ENCODE measurements at places on chromosomes 12 and 14. TPM values are rescaled to one million over a fixed set of nuclear protein-coding genes. Genes with fewer than 3 reads are reported as not detected.

DDX47 gene
- 94.0 TPM for total RNA-seq

KRT75 gene
- total RNA-seq = not detected

SYNDIG1L gene
- total RNA-seq = not detected

DNA sequence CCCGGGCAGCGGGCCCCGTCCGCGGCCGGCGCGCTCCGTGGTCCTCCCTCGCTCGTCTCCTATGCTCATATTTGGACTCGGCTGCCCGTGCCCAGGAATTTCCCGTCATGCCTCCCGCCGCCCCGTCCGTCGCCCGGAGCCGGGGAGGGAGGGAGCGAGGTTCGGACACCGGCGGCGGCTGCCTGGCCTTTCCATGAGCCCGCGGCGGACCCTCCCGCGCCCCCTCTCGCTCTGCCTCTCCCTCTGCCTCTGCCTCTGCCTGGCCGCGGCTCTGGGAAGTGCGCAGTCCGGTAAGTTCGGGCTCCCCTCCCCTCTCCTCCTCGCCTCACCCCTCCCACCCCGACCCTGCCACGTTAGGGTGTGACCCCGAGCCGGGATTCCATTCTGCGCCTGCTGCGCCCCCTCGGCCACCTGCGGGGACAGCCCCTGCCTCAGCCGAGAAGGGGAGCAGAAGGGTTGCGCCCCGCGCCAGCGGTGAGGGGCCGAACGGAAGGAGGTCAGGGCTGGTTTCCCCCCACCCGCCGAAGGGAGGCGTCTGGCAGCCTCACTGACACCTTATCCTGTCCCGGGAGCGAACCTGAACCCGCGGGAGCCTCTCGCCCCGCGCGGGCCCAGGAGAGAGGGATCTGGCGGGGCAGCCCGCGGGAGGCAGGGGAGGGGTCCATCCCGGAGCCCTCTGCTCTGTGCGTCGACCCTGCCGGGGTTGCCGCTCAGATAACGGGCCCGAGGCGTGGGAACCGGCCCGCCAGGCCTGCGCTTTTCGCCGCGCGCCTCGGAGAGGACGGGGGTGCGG lies at the start of gene MSRB3:
TSS of gene MSRB3 (plus strand) at position 108 of the 793 bp plus-strand sequence. CDS start 29,897 bp downstream, outside the sequence.
- no peaks in the 10 kb centered on the region for H3K4me1 ChIP-seq
- H3K27me3 ChIP-seq = peaks cover 7% of the 10 kb centered on the region
- H3K27ac ChIP-seq = no peak within 1 kb of the TSS

SLC6A12 gene
- not detected for total RNA-seq

ETFBKMT gene
- 1.4 TPM for total RNA-seq

AKAP3 gene
- 1.5 TPM for total RNA-seq

CDKL1 gene
- 10.6 TPM for total RNA-seq

- no peaks in the 10 kb centered on the region for H3K27me3 ChIP-seq
- H3K36me3 ChIP-seq = no peaks in the 10 kb centered on the region
- DNase-seq = no peak
- H3K4me1 ChIP-seq = no peaks in the 10 kb centered on the region
- no peak overlapping the region for H3K4me3 ChIP-seq
Measured at GRCh38 chr14:48954446-48954845, 631.7 kb downstream of the RPS29 start.

M6PR gene
- 135 TPM for total RNA-seq

IL23A gene
- total RNA-seq = 4.7 TPM

OXA1L gene
- 156 TPM for total RNA-seq

DNA sequence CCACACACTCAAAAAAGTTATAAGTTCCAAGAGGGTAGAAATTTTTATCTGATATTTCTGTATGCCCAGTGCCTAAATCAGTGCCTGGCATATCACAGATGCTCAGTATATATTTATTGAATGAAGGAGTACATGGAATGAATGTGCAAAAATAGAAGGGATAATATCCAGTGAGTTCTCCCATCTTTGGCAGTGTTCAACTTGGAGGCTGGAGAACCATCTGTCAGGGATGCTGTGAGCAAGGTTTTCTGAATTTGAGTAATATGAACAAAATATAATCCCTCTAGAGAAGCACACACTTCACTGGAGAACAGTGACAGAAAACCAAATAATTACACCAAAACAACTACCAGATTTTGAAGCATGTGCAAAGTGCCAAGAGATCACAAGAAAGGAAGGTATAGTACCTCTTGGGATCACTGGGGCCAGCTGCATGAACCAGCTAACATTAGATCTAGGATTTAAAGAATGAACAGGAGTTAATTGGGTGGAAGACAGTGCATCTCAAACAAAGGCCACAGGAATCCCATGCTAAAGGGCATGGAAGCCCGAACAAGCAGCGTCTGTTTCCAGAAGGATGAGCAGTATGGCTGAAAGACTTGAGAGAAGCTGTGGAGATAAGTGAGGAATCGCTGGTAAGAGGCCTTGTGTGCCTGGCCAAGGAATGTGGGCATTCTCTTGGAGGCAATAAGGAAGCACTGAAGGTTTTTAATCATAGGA lies 11.5 kb downstream of the SLC8A3 start:
- no peak overlapping the region for H3K4me3 ChIP-seq
- H3K36me3 ChIP-seq = no peaks in the 10 kb centered on the region
- H3K4me1 ChIP-seq = no peaks in the 10 kb centered on the region
- DNase-seq = no peak
- no peak overlapping the region for H3K27ac ChIP-seq

DNA sequence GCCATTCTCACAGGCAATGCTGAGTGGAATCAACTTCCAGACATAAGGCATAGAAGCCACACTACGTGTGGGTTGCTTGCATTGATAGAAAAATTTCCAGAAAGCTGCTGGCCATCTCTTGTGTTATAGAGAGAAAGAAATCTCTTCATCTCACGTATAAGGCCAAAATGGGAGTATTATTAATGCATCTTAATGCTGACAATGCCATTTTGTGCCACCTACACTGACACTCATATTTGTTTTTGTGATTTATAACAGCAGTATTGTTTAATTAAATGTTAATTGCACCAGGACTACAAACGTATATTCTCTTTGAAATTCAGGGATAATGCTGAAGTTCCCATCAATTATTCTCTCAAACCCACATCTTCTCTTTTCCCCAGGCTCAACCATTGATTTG lies 56.1 kb upstream of the TMEM132D start:
- H3K4me3 ChIP-seq = no peak overlapping the region
- no peaks in the 10 kb centered on the region for H3K4me1 ChIP-seq
- no peaks in the 10 kb centered on the region for H3K36me3 ChIP-seq
- no peak overlapping the region for H3K27ac ChIP-seq
- DNase-seq = no peak

GRCh38 chr12:130286041-130286440 lies 51.6 kb upstream of the PIWIL1 start:
- H3K27ac ChIP-seq = no peak overlapping the region
- no peak for DNase-seq
- no peaks in the 10 kb centered on the region for H3K36me3 ChIP-seq
- no peaks in the 10 kb centered on the region for H3K4me1 ChIP-seq
- no peaks in the 10 kb centered on the region for H3K27me3 ChIP-seq

TPPP2 gene
- not detected for total RNA-seq

GRCh38 chr14:92613008-92613658 lies 99.6 kb downstream of the RIN3 start:
- H3K4me1 ChIP-seq = peaks cover 8% of the 10 kb centered on the region
- no peaks in the 10 kb centered on the region for H3K36me3 ChIP-seq
- H3K27me3 ChIP-seq = no peaks in the 10 kb centered on the region
- H3K4me3 ChIP-seq = no peak overlapping the region
- no peak for DNase-seq
- no peak overlapping the region for H3K27ac ChIP-seq

NPFF gene
- not detected for total RNA-seq

DNA sequence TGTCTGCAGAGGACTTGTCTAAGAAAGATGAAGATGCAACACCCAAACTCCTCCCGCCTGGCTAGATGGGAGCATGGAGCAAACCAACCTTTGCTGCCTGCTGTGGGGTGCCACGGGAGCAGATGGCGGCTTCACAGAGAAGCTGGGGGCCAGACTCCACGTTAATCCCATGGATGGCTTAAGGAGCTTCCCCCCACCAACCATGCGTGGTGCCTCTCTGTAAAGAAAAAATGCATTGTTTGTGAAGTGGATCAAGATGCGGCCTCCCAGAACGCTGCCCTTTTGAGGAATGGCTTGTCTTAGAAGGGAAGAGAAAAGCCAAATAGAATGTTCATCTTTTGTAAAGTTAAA lies 15.6 kb downstream of the MVK start:
- H3K27me3 ChIP-seq = no peaks in the 10 kb centered on the region
- H3K36me3 ChIP-seq = peaks cover 8% of the 10 kb centered on the region
- no peaks in the 10 kb centered on the region for H3K4me1 ChIP-seq
- no peak overlapping the region for H3K4me3 ChIP-seq

TSPAN8 gene
- total RNA-seq = 0.49 TPM

MORN3 gene
- total RNA-seq = 0.15 TPM

- H3K27me3 ChIP-seq = no peaks in the 10 kb centered on the region
- no peak overlapping the region for H3K27ac ChIP-seq
- H3K36me3 ChIP-seq = peaks cover 3% of the 10 kb centered on the region
- H3K4me1 ChIP-seq = no peaks in the 10 kb centered on the region
Measured at GRCh38 chr12:98684199-98684598, 39.1 kb downstream of the APAF1 start.

NKX2-1 gene
- total RNA-seq = not detected

- H3K27ac ChIP-seq = no peak overlapping the region
- no peak overlapping the region for H3K4me3 ChIP-seq
- no peaks in the 10 kb centered on the region for H3K36me3 ChIP-seq
Measured at GRCh38 chr14:51139121-51139681, 44.3 kb upstream of the TRIM9 start.

RPGRIP1 gene
- total RNA-seq = not detected

KRT3 gene
- not detected for total RNA-seq

DNA sequence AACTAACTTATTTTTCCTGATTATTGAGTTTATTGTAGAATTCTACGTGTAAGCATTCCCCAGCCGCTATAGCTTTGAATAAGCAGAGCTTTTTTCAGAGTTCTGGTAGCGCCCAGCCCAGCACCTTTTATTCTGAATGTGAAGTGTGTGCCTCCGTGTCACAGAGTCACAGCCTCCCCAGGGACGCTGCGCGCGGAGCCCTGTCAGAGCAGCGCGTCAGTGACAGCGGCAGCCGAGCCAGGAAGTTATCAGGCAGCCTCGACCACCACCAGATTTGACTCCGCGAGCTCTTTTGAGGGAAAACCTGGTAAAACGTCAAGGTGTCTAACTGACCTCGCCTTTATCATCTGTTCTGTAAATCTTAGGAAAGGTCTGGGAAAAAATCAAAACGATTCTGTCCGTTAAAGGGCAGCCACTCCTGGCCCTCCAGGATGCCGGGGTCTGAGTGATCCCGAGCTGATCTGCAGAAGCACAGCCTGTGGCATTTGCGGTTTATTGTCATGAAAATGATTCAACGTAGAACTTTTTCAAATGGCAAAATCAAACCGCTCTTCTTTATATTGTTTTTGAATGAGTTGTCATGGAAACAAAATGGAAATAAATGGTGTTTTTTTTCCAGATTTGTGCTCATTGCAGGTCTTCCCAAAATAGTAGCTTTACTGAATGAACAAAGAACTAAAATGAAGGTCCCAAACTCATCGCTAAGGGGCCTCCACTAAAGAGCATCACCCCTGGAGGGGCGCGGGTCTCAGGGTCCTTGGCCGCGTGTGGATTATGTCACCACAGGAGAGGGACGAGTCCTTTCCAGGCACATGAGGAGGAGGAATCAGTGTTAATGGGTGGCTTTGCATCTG lies 43.1 kb upstream of the MMP17 start:
- no peak overlapping the region for H3K4me3 ChIP-seq
- DNase-seq = no peak
- no peak overlapping the region for H3K27ac ChIP-seq
- no peaks in the 10 kb centered on the region for H3K27me3 ChIP-seq

DNA sequence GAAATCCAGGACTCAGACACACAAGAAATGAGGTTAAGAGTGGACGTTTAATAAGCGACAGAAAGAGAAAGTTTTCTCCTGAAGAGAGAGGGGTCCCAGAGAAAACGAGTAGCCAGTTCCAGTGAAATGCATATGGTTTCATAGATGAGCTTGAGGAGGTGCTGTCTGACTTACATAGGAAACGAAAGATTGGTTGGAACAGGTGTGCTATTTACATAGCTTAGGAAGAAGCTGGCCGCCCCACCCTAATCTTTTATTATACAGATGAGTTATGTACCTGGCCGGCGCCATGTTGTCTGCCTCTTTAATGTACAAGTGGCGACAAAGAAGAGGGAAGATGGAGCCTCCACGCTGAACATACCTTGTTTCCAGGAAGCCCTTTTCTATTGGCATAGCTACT lies 223.0 kb downstream of the SLC6A15 start:
- no peak overlapping the region for H3K4me3 ChIP-seq
- DNase-seq = no peak
- H3K27me3 ChIP-seq = no peaks in the 10 kb centered on the region
- H3K27ac ChIP-seq = no peak overlapping the region
- H3K36me3 ChIP-seq = no peaks in the 10 kb centered on the region

- no peaks in the 10 kb centered on the region for H3K27me3 ChIP-seq
- no peaks in the 10 kb centered on the region for H3K4me1 ChIP-seq
- no peaks in the 10 kb centered on the region for H3K36me3 ChIP-seq
- no peak overlapping the region for H3K27ac ChIP-seq
- no peak for DNase-seq
- no peak overlapping the region for H3K4me3 ChIP-seq
Measured at GRCh38 chr12:58395470-58395869, 454.1 kb downstream of the ATP23 start.

DNA sequence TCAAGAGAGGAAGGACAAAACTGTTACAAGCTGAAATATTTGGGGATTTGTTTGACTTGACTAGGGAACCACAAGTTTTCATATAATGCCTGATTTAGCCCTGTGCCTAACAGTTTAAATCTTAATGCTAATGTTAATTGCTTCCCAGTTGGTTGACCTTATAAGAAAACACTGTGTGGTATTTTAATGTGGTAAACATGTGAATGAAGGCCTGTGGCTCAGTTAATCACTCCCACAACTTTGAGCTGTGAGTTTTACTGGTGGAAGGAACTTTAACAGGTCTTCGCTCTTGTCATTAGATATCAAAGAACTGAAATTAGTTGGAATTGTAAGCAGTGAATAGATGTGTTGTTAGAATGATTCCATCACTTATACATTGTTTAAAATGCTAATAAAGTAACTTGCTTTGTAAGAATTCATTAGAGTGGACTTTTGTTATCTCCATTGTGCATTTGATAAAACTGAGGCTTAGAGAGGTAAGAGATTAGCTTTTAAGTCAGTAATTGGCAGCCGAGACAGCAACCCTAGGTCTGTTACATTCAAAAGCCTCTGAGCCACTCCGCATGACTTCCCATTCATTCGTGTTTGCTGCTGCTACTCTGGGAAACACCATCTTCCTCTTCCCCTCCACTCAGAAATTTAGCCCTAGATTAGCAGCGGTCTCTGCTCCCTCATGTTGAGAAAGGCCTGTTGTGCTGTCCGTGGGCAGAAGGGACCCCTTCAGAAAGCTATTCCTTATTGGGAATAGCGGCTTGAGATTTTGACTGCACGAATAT lies 1.0 kb upstream of the TBK1 start:
- peak overlapping the region; percentile 88 for H3K27ac ChIP-seq
- peaks cover 14% of the 10 kb centered on the region for H3K36me3 ChIP-seq
- H3K4me3 ChIP-seq = peak overlapping the region; percentile 97
- H3K27me3 ChIP-seq = no peaks in the 10 kb centered on the region

Measured in GM12878 (cell line).